GM12878 (cell line): ENCODE measurements at places on chromosomes 11 and 22. TPM values are rescaled to one million over a fixed set of nuclear protein-coding genes. Genes with fewer than 3 reads are reported as not detected.

Gene ZFP91
- 40.7 and 41.3 TPM in 2 replicates for total RNA-seq

Gene FAM111A
- 58.3 and 66.5 TPM in 2 replicates for total RNA-seq

Gene PGR
- 0.03 TPM in 1 of 2 replicates, not detected in the other for total RNA-seq

Gene SLC35F2
- total RNA-seq: 33.4 and 33.9 TPM in 2 replicates

Gene SYCE3
- not detected in 2 replicates for total RNA-seq

Gene TRIM51
- total RNA-seq: not detected in 2 replicates

GRCh38 chr22:35076630-35077029 lies 10.7 kb downstream of the ISX start:
- no peaks in the 10 kb centered on the region for H3K27me3 ChIP-seq
- peaks cover 5% of the 10 kb centered on the region; the same call in 1 of the 2 replicates for H3K4me1 ChIP-seq
- H3K27ac ChIP-seq: no peak overlapping the region

GRCh38 chr11:38416141-38416540 lies 1818.1 kb upstream of the RAG2 start:
- no peaks in the 10 kb centered on the region for H3K27me3 ChIP-seq
- H3K27ac ChIP-seq: no peak overlapping the region
- H3K4me3 ChIP-seq: no peak overlapping the region
- no peaks in the 10 kb centered on the region for H3K4me1 ChIP-seq

GRCh38 chr11:47485107-47485506 lies 36.2 kb upstream of the RAPSN start:
- H3K27ac ChIP-seq: no peak overlapping the region
- peaks cover 13% of the 10 kb centered on the region for H3K36me3 ChIP-seq
- H3K27me3 ChIP-seq: no peaks in the 10 kb centered on the region
- H3K4me3 ChIP-seq: no peak overlapping the region

GRCh38 chr11:44424841-44425240 lies 114.9 kb upstream of the ALX4 start:
- no peaks in the 10 kb centered on the region for H3K36me3 ChIP-seq
- H3K4me1 ChIP-seq: no peaks in the 10 kb centered on the region
- H3K27ac ChIP-seq: no peak overlapping the region
- H3K4me3 ChIP-seq: no peak overlapping the region
- no peak for DNase-seq

DNA sequence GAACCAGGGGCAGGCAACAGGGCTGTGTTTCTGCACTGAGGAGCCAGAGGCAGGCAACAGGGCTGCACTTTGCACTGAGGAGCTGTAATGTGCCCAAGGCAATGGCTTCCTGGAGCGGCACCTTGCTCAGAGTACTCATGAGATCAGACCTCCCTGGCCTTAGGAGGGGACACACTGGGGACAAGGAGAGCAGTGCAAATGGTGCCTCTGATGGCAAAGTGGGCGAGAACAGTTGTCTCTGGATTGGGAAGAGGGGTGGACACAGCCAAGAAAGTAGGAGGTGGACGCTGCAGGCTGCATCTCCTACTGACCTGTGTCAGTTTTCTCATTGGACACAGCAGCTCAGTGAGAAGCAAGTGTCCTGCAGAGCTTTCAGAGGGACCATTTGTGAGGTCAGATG lies 1443.3 kb downstream of the TBC1D22A start:
- no peaks in the 10 kb centered on the region for H3K27me3 ChIP-seq
- no peaks in the 10 kb centered on the region for H3K36me3 ChIP-seq
- H3K4me1 ChIP-seq: no peaks in the 10 kb centered on the region
- DNase-seq: no peak

DNA sequence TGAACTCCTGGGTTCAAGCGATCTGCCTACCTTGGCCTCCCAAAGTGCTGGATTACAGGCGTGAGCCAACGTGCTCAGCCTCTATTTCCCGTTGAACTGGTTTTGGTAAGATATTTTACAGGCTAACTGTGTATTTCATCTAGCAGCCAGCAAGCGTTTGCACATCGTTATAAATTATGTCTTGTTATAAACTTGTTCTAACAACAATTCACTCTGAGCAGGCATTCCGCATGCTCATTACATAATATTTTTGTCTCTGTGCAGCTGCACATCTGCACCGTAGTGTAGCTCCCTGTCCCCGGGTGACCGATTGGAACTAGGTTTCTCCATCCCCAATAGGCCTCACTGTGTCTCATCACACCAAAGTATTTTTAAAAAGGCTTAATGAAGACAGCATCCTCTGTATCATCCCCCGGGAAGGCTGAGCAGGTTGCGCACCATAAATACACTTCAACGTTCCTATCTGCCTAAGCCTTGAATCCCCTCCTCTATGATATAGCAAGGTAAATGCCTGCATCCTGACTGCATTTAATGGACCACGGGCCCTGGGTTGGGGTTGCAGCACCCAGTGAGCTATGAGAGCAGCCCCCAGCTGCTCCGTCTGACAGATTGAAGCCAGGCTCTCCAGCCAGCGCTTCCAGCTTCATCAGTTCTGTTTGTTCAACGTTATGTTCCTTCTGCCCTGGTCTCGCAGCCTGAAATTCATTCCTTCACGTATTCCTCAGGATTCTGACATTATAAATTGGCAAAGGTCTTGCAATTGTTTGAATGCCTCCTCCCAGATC lies 47.7 kb downstream of the TST start:
- H3K36me3 ChIP-seq: no peaks in the 10 kb centered on the region
- no peak overlapping the region for H3K4me3 ChIP-seq
- H3K27me3 ChIP-seq: no peaks in the 10 kb centered on the region
- DNase-seq: no peak

GRCh38 chr11:33893711-33894397 lies 2.0 kb upstream of the LMO2 start:
- peak overlapping the region; percentile 76 for H3K27ac ChIP-seq
- no peaks in the 10 kb centered on the region for H3K27me3 ChIP-seq
- DNase-seq: peak; percentile 92
- no peaks in the 10 kb centered on the region for H3K36me3 ChIP-seq
- peaks cover 29% of the 10 kb centered on the region for H3K4me1 ChIP-seq
- peak overlapping the region; percentile 73 for H3K4me3 ChIP-seq

DNA sequence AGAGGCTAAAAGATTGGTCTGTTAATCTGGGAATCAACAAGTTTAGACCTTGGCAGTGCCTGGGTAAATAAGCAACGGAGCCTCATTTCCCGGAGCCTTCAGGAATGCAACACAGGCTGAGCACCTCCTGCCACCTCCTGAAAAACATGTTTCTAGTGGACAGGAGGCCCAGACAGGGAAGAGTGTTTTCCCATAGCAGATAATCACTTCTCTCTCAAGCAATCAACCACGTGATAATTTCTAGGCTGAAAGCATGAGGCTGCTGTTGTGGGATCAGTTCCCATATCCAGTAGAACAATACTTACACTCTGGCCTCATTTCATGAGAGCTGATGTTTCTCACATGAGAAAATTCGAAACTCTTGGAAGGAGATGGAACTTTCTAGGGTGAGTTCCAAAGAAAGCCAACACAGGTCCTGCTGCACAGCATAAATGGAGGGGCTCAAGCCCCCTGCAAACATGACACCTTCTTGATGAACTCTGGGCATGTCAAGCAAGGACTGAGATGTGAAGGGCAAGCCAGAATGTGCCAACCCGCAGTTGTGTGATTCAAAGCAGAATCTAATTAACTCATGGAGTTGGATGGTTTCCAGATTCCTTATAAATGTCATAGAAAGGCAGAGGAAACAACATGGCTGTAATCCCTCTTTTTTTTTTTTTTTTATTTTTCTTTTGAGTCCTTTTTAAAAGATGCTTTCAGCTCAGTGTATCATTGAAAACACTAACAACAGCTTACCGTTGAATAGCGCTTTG lies 228.5 kb upstream of the SESN3 start:
- H3K27ac ChIP-seq: no peak overlapping the region
- no peaks in the 10 kb centered on the region; the same call in 1 of the 2 replicates for H3K27me3 ChIP-seq
- no peaks in the 10 kb centered on the region for H3K36me3 ChIP-seq
- DNase-seq: no peak

DNA sequence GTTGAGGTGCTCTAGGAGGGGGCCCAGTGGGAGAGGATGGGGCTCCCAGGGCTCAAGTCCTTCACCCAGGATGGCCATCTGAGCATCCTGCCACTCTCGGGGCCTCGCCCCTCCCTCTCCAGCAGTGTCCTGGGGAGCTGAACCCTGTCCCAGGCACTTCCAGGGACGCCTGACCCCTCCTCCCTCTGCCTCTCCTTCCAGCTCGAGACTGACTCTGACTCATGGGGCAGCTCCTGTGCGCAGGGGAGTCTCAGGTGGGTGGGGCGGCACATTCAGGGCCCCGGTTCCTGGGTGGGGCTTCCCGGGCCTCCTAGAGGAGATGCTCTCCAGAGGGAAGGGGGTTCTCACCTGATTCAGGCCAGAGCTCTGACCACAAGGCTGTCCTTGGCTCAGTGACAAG lies 77.1 kb upstream of the IGLL5 start:
- H3K4me3 ChIP-seq: no peak overlapping the region
- DNase-seq: no peak
- H3K27ac ChIP-seq: no peak overlapping the region
- H3K36me3 ChIP-seq: no peaks in the 10 kb centered on the region

DNA sequence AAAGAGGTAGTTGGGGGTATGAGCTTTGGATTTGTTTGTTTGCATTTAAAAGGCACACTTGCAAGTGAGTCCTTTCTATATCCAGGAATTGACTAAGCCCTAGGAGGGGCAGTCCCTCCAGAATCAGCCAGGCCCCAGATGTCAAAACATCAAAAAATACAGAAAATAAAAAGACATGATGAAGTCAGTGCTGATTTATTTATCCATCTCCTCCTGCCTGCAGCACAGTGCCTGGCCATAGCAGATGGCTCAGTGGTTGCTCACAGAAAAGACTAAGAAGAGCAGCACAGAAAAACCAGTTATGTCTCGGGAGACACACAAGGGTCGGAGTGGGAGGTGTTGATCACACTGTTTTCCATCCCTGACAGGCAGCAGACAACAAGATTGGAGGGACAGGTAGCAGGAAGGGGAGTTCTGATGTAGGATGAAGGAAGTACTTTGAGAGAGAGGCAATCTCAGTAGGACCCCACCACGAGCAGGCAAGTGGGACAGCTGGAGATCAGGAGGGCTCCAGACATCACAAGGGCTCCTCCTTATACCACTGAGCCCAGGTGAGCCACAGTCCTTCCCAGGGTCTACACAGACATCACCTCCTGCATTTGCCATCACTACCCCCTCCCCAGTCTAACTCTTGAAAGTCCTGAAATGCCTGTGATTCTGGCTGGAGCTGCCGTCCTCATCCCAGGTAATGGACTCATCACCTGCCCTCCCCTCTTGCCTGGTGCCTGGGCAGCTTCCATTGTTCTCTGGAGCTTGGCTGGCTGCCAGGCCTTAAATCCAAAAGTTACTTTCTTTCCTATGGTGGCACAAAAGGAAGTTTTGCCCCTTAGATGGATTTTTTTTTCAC lies 32.3 kb downstream of the TMPRSS5 start:
- DNase-seq: no peak
- no peaks in the 10 kb centered on the region for H3K27me3 ChIP-seq
- no peaks in the 10 kb centered on the region for H3K4me1 ChIP-seq
- H3K27ac ChIP-seq: no peak overlapping the region
- H3K4me3 ChIP-seq: no peak overlapping the region

DNA sequence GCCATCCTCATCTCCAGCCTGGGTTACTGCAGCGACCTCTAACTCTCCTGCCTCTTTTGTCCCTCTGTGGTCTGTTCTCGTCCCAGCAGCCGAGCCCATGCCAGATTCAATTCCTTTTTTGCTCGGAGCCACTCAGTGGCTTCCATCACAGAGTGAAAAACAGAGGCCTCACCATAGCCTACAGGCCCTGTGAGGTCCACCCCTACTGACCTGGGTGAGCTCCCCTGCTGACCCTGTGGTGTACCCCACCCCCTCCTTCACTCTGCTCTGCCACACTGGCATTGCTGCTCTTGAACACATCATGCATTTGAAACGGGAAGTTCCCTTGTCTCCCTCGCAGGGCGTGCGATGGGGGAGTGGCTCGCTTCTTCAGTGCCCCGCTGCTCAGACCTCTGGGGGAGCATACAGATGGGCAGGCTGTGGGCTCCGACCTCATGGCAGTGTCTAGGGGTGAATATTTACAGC lies 2.1 kb downstream of the AIP start:
- H3K4me1 ChIP-seq: peaks cover 44% of the 10 kb centered on the region
- H3K4me3 ChIP-seq: peak overlapping the region; percentile 67
- no peaks in the 10 kb centered on the region for H3K27me3 ChIP-seq
- H3K27ac ChIP-seq: peak overlapping the region; percentile 70
- peak; percentile 76 for DNase-seq
- H3K36me3 ChIP-seq: no peaks in the 10 kb centered on the region; the same call in 1 of the 2 replicates

- no peak overlapping the region for H3K27ac ChIP-seq
- no peaks in the 10 kb centered on the region for H3K36me3 ChIP-seq
- DNase-seq: no peak
- H3K27me3 ChIP-seq: no peaks in the 10 kb centered on the region; the same call in 1 of the 2 replicates
- H3K4me1 ChIP-seq: no peaks in the 10 kb centered on the region
- H3K4me3 ChIP-seq: no peak overlapping the region
These were observed 363.1 kb downstream of the MN1 start for GRCh38 chr22:27438271-27438980.

- H3K27ac ChIP-seq: no peak overlapping the region
- no peak for DNase-seq
- H3K4me3 ChIP-seq: no peak overlapping the region
- no peaks in the 10 kb centered on the region for H3K4me1 ChIP-seq
- no peaks in the 10 kb centered on the region for H3K27me3 ChIP-seq
- no peaks in the 10 kb centered on the region for H3K36me3 ChIP-seq
These were observed 215 bp downstream of the ZNRF3 start for GRCh38 chr22:28883657-28883916.

DNA sequence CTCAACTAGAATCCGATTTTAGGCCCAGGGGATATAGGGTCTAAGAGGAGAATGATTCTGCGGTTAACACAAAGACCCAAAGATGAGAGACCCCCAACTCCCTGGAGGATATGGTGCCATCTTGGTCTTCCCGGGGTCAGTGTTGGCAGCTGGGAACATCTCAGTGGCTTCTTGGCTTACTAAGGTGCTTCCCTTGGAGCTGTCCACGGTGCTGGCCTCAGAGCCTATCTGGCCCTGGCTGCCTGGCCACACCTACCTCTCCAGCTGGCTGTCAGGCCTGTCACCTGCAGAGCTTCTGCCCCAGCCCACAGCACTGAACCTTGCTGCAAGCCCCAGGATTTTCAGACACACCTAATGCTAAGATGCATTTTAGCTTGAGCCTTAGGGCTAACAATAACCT lies 70.7 kb upstream of the THY1 start:
- no peak overlapping the region for H3K27ac ChIP-seq
- H3K27me3 ChIP-seq: peaks cover 1% of the 10 kb centered on the region; the same call in 1 of the 2 replicates
- no peak overlapping the region for H3K4me3 ChIP-seq
- H3K36me3 ChIP-seq: no peaks in the 10 kb centered on the region
- no peaks in the 10 kb centered on the region for H3K4me1 ChIP-seq
- DNase-seq: no peak

DNA sequence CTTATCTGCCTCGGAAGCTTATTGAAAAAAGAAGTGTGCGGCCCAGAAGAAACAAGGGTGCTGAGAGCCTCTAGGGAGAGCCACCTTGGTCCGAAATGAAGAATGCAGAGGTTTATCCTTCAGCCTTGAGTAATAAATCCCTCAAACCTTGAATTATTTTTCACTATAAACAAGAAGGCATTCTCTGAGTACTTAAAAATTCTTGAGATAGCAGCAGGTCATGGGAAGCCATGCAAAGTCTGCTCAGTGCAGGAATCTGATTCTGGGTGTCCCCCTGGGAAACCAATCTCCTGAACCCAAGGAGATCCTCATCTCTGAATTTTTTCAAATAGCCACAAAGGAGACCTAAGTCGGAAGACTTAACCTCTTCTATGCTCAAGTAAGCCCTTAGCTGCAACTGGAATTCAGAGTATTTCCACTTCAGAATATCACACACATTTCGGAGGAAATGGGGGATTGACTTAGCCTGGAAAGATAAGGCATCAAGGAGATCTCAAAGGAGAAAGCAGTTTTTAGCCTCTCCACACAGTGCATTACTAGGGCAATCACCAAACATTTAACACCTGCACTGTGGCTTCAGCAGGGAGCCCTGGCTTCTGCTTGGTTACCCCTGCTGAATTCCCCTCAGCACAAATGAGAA lies 365.0 kb downstream of the ETS1 start:
- no peaks in the 10 kb centered on the region for H3K36me3 ChIP-seq
- H3K4me1 ChIP-seq: no peaks in the 10 kb centered on the region
- H3K4me3 ChIP-seq: no peak overlapping the region
- H3K27ac ChIP-seq: no peak overlapping the region
- no peak for DNase-seq
- no peaks in the 10 kb centered on the region for H3K27me3 ChIP-seq
